ENCODE measurements at places on chromosomes 5 and 9. TPM values are rescaled to one million over a fixed set of nuclear protein-coding genes. Genes with fewer than 3 reads are reported as not detected.

DNA sequence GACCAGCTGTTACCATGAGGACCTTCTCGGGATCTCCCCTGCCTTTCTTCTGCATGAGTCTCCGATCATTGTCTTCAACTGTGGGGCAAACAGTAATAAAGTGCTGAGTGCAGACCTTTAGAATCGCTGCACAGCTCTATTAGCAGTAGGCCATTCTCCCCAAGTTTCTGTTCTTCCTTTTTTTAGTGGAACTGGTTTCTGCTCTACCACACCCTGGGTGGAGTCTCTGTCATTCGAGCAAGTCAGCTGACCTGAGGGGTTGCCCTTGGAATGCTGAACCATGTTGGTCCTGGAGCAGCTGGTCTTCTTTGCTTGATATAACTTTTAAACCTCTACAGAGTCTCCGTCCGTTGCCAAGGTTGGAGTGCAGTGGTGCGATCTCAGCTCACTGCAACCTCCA, 33.4 kb upstream of the GNPDA1 start:
- no peak for DNase-seq

DNA sequence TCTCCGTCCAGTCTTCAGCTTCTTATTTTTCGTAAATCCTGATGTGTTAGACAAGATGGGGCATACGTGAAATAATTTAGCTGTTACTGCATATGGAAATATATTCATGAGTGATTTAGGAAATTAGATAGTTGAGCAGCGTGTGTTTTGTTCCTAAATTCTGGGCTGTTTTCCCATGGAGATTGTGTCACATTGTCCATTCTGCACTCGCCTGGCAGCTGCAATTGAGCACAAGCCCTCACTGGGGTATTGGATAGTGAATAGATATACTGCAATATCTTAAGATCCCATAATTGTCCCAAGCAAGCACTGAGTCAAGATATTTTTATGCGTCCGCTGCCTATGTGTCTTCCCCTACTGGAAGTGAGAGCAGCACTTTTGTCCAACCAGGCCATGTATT, 1027.1 kb upstream of the WWC1 start:
- DNase-seq: no peak

WASHC1 gene
- total RNA-seq: 34.6 TPM

- DNase-seq: no peak
These were observed 351.9 kb downstream of the PRELID2 start for GRCh38 chr5:145483212-145483611.

GABRB2 gene
- 0.34 TPM for total RNA-seq

GRCh38 chr9:82134010-82134409, 145.4 kb downstream of the SPATA31D1 start:
- no peak for DNase-seq

FANCG gene
- total RNA-seq: 19.3 TPM

DNA sequence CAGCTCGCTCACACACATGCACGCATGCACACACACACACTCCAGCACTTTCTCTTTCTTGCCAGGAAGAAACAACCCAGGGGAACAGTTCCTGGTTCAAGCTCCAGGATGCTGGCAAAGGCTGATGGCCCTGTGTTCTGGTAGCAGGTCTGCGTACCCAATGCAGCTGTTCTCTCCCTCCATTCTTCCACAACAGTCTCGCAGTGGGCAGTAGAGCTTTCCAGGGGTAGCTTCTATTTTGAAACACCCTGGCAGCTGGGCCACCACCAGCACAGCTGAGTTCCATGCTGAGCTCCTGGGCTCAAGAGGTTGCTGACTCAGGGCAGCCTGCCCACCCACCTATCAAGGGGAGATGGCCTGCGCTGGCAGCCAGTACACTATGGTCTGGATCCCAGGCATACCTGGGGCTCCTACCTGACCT, 4.7 kb downstream of the VDAC1 start:
- no peak for DNase-seq
